GOT3 (cell line): ENCODE measurements at places on chromosomes 2 and 18.

GRCh38 chr2:152558158-152558984, 158.9 kb downstream of the PRPF40A start:
- DNase-seq = peak; percentile 9

GRCh38 chr18:57837917-57838548, 34.9 kb upstream of the ATP8B1 start:
- no peak for DNase-seq

- DNase-seq = peak; percentile 18
Observed at GRCh38 chr2:11477994-11478393, 12.0 kb upstream of the E2F6 start.

DNA sequence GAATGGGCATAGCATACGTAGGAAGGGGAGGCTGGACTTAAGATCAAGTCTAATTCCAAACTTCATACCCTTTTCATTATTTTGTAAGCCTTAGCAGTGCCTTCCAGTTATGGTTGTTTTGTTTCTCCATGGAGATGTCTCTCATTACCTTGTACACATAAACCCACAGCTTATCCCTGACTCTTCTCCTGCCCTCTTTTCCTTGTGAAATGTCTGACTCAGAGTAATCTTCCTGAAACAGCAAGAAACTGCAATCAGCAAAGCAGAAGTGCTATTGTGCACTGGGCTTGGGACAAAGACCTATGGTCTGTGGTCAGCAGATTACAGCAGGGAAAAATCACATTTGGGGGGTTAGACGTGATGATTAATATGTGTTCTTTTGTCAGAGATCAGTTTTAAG, 176.7 kb downstream of the IKZF2 start:
- no peak for DNase-seq

- DNase-seq = no peak
Observed at GRCh38 chr2:39836638-39837037, 57.6 kb upstream of the THUMPD2 start.

- DNase-seq = no peak
Observed at GRCh38 chr2:230891064-230891463, 26.3 kb downstream of the ITM2C start.

- DNase-seq = no peak
Observed at GRCh38 chr2:54394392-54394791, 61.7 kb upstream of the SPTBN1 start.

GRCh38 chr2:65479524-65479923, 47.1 kb upstream of the SPRED2 start:
- no peak for DNase-seq

- no peak for DNase-seq
Observed at GRCh38 chr2:86314125-86314524, 23.3 kb downstream of the REEP1 start.

DNA sequence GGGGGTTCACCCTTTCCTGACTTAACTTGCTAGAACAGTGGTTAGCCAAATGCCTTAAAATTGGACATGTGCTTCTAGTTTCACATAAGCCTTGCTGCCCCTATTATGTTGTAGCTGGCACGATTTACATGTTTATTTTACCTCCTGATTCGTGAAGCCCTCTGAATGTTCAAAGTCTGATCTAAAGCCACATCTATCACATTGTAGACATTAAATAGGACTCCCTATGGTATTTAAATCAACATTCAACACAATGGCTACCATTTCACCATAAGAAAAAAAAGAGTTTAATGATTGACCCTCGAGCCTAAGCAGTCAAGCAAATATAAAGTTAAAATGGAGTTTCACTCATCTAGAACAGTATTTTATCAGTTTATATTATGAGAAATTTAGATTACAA, 151.5 kb downstream of the GULP1 start:
- no peak for DNase-seq

- no peak for DNase-seq
Observed at GRCh38 chr2:233079953-233080835, 20.1 kb downstream of the INPP5D start.

GRCh38 chr2:238847841-238848690, at the start of gene TWIST2:
TSS of gene TWIST2 (plus strand) at chr2:238848085. CDS start at chr2:238848216, 131 bp downstream.
- DNase-seq = peak; percentile 61

DNA sequence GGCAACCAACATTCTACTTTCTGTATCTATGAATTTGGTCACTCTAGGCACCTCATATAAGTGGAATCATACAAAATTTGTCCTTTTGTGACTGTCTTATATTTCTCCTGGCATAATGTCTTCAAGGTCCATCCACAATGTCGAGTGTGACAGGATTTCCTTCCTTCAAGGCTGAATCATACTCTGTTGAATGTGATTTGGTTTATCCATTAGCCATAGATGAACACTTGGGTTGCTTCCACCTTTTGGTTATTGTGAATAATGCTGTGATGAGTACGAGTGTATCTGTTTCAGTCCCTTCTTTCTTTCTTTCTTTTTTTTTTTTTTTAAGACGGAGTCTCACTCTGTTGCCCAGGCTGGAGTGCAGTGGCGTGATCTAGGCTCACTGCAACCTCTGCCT, 311.3 kb downstream of the TGIF1 start:
- no peak for DNase-seq

DNA sequence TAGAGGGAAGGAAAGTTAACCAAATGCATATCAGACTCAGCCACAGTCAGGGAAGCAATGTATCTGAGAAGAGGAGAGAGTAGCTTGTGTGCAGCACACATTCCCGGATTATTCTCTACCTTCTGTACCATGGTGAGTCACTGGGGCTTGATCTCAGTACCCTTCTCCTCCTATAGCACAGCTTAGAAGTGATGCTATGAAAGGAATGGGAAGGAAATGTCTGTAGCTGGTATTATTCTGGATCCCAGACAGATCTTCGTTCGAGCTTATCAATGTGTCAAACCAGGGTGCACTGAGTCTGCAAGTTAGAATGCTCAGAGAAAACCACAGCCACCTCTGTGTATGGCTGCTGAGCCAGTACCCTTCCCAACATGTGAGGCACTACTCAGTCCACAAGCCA, 88.0 kb upstream of the NFU1 start:
- DNase-seq = no peak

DNA sequence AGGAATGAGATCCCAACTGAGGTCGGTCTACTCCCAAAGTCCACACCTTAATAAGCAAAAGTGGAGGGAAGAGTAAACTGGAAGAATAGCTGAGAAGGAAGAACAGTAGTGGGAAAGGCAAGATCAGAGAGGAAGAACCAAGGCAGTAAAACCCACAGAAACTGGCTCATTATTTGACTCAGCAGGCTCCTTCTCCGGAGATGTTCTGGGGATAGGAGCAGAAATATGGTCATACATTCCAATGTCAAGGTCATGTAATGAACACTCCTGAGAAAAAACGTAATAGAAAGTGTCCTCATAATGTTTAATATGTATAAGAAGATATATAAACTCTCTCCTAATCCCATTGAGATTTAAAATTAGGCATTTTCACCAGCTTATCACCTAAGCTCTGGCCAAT, 39.5 kb downstream of the STK39 start:
- no peak for DNase-seq

DNA sequence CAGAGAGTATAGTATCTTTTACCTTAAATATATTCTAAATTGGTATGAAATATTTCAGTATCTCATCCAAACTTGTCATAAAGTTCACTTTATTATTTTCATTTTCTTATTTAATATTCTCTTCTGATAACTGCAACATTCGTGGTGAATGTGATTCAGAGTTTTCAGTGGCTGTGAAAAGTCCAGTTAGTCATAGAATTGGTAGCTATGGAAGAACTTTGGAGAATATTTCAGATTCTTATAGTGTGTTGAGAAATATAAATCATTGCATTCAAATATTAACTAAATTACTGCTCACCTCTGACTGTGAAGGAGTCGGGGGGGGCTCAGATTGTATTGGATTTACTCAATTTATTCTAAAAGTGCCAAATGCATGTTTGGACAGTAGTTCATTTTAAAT, 178.6 kb upstream of the VWC2L start:
- DNase-seq = no peak

DNA sequence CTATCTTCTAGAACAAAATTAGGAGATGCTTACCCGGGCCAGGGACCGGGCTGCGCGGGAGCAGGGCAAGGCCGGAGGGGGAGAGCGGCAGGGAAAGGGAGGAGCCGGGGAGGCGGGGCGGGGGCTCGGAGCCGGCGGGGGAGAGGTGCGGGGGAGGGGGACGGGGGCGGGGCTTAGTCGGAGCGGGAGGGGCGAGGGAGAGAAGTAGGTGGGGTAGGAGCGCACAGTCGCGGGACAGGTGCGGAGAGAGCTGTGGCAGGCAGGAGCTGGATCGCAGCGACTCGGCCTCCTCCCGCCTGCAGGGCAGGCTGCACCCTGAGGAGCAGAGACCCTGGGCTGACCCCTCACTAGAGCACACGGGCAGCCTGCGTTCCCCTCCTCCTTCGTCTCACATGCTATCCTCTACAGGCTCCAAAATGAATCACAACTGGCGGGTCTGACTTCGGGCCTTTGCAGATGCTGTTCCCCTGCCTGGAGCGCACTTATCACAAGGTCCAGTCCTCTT, 290.3 kb downstream of the CELF4 start:
- no peak for DNase-seq

DNA sequence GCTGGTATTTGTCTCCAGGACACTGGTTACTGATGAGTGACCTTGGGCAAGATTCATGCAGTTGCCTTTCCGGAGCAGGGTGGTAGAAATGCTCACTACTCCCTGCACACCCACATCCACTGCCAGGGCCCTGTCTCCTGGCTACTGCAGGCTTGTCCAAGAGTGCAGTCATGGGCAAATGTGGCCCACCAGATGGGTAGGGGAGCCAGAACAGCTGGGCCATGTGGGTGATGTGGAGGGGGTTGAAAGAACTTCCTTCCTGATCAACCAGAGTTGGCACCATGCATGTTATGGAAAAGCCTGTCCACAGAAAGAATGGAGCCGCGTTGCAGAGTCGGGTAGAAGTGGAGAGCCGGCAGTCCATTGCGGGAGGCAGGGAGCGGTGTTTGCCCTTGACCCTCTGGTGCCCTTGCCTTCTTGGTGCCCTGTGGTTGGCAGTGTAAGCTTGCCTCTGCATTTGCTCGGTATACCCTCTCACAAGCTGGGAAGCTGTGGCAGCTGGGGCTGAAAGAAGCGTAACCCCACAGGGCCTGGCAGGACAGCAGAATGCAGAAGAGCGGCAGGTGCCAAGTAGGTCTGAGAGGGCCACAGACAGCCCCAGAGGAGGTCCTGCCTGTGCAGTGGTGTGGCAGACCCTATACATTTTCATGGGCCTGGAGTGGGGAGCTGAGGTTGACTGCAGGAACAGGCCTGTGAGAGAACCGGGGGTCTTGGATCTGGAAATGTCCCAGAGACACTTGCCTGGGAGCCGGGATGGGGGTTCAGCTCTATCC, 253.2 kb downstream of the TFCP2L1 start:
- DNase-seq = no peak

DNA sequence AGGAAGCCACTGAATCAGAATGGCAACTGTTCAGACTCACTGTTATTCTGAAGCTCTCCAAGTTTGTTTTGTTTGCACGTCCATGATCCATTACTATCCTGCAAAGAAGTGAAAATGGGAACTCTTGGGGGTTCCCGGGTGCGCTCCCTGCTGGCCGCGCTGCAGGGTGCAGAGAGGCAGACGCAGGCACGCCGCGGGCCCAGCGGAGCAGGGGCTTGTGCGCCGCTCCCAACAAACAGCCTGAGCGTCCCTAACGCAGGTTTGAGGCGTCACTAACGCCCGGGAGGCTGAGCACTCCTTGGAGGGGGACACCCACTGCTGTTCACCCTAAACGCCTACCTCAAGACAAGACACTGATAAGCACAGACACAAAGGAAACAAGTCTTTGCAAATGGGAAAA, 14.3 kb upstream of the PIEZO2 start:
- no peak for DNase-seq

- DNase-seq = no peak
Observed at GRCh38 chr18:58249712-58250111, 205.7 kb downstream of the NEDD4L start.

- DNase-seq = no peak
Observed at GRCh38 chr18:55918444-55918843, 330.5 kb upstream of the TCF4 start.

DNA sequence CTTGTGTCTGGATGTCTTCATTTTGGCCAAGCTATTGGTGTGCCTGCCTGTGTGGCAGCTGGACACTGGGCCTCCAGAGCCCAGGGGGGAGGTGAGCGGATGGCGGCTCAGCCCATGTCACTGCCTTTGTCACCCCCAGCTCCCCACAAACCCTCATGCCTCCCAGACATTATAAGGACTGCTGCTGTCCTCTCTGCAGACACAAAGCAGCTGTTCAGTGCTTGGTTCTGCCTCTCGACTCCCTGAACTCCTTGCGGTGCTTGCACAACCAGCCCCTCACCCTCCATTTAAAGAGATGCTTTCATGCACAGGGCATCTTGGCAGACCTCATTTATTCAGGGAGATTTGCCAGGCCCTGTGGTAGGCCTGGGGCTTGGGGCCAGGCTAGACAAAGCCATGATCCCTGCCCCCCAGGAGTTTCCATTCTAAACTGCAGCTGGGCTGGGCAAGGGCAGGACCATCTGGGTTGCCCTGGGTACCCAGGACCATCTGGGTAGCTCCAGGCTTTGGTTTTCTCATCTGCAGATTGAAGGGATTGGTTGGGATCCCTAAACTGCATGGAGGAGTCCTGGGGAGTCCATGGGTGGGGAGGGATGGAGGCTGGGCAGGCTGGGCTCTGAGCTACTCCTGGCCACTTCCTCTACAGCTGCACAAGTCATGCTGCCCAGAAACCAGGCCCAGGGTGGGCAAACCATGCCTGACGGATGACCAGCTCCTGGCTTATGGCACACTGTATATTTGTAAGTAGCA, 168.5 kb downstream of the CELF4 start:
- DNase-seq = no peak

GRCh38 chr2:234979204-234980167, 27.7 kb downstream of the SH3BP4 start:
- no peak for DNase-seq

- no peak for DNase-seq
Observed at GRCh38 chr2:240620149-240620731, 5.0 kb upstream of the GPR35 start.

DNA sequence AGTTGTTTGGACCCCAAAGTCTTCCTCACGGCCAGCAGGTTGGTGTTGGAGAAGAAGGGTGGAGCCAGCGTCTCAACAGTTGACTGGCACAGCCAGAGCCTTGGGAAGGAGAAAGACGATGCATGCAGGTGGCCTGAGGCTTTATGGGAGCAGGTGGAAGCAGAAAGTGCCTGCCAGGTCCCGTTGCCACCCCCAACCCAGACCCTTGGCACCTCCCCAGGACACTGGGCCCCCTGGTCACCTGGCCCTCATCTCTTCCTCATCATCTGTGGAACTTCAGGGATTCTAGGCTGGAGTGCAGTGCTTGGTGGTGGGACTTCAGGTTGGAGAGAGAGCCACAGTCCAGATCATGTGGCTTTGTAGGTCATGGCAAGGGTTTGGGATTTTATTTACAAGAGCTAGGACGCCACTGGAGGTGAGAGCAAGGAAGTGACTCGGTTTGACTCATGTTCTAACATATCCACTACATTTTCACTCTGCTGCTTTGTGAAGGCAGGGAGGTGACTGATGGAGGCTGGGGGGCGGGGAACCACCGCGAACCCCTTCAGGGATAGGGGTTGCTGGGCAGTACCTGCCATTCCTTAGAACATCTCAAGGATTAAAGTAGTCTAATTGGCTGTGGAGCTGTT, 62.5 kb upstream of the B3GNT7 start:
- DNase-seq = no peak
